Urinary bladder (tissue), 4 donors: ENCODE measurements at places on chromosomes 4 and X. TPM values are rescaled to one million over a fixed set of nuclear protein-coding genes. Genes with fewer than 3 reads are reported as not detected.

BMPR1B gene
- 1.7 TPM for total RNA-seq

TSPAN5 gene
- 27.5 TPM for total RNA-seq

SPANXN3 gene
- not detected for total RNA-seq

DDX53 gene
- total RNA-seq, result not detected

TIMM17B gene
- total RNA-seq, result 15.0 TPM

IBSP gene
- total RNA-seq, result not detected

PABPC1L2A gene
- not detected for total RNA-seq
